ENCODE measurements at places on chromosomes 1 and 21.

- DNase-seq: no peak
Observed at GRCh38 chr1:26910343-26911160, 3.2 kb downstream of the NR0B2 start.

DNA sequence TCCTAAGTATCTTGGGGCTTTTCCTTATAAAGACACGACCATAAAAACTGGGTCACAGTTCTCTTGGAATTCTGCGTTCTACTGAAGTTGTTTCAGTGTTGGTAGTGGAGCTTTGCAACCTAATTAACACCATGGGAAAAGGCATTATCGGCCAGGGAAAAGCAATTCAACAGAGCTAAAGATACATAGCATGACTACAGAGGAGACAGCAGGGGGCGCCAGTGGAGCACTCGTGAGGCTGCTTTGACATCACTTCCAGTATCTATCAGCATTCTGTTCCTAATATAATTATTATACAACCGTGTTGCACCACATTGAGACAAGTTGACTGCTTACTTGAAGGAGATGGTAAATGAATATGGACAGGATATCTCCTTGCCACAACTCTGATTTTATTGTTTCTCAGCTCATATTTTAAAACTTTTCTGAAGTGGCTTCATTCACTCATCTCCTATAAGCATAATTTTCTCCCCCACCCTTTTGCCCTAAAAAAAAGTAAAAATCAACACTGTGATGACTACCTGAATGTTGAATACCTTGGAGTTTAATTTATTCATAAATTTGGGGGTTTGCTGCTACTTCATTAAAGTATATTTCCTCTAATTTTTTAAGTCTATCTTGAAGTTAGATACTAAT lies 39.4 kb downstream of the ZP4 start:
- DNase-seq: peak; percentile 37

- DNase-seq: no peak
Observed at GRCh38 chr1:200058341-200058740, 30.8 kb downstream of the NR5A2 start.

DNA sequence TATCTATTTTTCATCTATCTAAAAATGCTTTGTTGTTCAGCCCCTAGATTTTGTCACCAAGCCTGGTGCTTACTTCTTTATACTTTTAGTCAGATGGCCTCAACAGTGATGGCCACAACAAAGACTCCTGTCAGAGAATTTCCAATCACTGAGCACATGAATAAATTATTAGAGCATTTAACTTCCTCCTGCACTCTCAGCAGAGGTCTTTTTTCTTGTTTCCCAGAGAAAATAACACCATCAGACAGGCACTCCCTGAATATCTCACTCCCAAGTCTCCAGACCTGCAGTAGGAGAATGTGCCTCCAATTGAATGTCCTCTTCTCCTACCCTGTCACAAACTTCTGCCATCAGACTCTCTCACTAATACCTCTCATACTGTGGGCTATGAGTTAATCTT lies 616.0 kb upstream of the NR5A2 start:
- DNase-seq: no peak

DNA sequence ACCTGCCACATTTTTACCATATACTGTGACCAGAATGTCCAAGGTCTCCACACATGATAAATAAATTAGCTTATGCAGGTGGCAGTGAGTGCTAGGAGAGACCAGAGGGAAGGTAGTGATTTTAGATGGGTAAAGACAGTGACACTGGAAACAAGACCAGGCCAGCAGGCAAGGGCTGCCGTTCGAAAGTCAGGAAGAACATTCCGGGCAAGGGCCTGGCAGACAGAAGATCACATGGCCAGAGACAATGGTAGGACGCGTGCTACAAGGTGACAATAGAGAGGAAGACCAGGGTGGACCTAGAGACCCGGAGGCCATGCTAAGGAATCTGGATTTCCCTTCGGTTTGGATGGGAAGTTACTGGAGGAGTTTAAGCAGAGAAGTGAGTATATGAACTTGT lies 9.7 kb downstream of the PGBD5 start:
- no peak for DNase-seq

DNA sequence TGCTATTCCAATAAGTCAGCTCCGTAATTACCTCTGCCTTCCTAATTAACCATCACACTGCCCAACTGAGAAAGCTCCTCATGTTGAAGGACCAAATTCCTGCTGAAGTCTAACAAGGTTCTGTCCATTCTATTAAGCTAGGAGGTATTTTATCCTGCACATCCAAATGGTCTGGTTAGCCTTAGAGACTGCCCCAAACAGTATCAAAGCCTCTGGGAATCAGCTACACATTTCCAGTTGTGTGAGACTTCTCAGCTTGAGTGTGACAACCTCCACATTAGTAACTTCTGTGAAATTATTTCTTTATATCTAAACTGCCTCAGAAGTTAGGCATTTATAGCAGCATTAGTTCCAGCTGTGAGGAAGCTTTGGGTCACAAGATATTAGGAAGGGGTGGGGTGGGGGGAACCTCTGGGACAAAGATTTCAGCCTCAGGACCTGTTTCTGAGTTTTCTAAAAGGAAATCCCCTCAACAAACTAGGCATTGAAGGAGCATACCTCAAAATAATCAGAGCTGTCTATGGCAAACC lies 150.5 kb upstream of the DUSP10 start:
- peak; percentile 20 for DNase-seq

GRCh38 chr1:201515062-201515750 lies 8.3 kb upstream of the CSRP1 start:
- no peak for DNase-seq

- no peak for DNase-seq
Observed at GRCh38 chr21:42837421-42838211, 41.7 kb downstream of the WDR4 start.

- DNase-seq: no peak
Observed at GRCh38 chr1:41482001-41482765, 2.3 kb downstream of the EDN2 start.

DNA sequence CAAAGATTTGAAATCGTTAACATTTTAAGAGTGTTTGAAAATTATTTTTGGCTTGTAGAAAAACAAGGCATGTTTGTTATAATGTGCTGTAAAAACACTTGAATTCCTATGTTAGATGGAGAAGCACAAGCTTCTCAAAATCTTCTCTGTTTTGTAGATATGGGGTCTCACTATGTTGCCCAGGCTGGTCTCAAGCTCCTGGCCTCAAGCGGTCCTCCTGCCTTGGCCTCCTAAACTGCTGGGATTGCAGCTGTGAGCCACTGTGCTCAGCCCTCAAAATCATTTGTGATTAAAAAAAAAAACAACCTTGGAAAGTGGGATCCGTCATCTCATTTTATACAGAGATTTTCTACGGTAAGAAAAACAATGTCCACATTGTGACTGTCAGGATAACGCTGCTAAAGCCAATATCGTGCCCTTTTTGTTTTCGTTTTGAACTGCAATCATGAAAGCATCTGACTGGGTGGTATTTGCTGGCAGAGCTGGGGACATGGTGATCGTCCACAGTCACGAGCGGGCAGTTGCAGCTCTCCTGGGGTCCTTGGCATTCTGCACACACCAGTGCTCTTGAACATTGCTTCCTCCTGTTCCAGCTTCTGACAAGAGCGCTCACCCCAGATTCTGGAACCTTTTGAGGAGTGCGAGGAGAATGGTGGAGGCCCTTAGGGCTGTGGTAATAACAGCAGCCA lies 112.5 kb downstream of the PGBD5 start:
- DNase-seq: peak; percentile 52

DNA sequence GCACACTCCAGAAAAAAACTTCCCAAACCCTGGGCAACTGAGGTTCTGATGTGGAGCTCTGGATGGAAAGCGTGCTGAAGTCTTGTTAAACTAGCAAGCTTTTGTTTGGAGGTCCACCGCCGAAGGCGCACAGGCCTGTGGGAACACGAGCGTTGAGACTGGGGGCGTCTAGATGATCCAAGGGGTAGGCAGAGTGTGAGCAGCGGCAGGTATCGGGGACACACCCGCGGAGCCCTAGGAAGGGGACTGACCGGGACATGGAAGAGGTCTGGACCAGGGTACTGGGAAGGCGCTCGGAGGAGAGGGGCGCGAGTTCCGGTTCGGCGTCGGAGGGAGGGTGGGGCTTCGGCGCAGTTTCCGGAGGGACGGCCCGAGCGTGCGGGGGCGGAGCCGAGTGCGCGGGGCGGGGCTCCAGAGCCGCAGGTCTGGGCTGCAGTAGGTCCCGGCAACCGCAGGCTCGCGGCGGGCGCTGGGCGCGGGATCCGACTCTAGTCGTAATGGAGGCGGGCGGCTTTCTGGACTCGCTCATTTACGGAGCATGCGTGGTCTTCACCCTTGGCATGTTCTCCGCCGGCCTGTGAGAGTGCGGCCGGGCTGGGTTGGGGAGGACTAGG lies at the start of gene SLC50A1:
TSS of gene SLC50A1 (plus strand) at position 438 of the 614 bp plus-strand sequence. CDS start at position 498, 60 bp downstream.
- peak; percentile 82 for DNase-seq

DNA sequence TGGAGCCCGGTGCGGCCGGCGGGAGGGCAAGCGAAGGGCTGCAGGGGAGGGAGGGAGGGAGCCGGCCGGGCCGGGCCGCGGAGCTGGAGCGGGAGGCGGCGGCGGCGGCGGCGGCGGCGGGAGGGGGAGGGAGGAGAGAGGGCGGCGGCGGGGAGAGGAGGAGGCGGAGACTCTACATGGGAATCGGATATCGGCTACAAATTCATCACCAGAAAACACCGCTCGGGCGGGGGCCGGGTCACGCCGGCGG lies at the start of gene AKT3:
TSS of gene AKT3 (minus strand) at position 42 of the 250 bp plus-strand sequence. CDS start 7,073 bp downstream, outside the sequence.
- no peak for DNase-seq

GRCh38 chr21:36792505-36792967 lies 93.6 kb downstream of the SIM2 start:
- DNase-seq: no peak

DNA sequence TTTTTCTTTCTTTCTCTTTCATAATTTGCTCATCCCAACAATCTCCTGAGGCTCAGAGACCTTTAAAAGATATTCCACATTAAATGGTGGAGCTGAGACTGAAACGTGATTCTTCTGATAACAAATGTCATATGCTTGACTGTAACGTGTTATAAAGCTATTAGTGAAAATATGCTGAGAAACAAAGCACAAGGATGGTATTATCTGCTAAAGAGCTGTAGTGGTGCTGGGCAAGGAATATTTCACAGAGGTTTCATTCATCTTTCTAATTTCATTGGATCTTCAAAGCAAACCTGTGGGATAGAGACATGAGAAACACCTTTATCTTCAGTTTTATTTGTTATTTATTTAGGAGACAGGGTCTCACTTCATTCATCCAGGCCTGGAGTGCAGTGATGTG lies 98.1 kb upstream of the WLS start:
- peak; percentile 56 for DNase-seq

DNA sequence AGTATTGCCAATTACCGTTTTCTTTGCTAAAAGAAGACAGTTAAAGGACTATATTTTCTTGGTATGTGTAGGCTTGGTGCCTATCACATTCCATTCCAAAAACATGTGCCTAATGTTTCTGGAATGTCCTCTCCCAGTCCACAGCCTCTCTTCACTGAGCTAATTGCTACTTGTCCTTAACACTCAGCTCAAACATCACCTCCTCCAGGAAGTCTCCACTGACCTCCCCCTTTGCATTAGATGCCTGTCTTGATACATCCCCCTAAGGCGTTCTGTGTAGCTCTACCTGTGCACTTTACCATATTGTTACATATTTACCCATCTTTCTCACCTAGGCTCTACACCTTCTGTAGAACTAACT lies 195.6 kb upstream of the CAMK1G start:
- DNase-seq: no peak

DNA sequence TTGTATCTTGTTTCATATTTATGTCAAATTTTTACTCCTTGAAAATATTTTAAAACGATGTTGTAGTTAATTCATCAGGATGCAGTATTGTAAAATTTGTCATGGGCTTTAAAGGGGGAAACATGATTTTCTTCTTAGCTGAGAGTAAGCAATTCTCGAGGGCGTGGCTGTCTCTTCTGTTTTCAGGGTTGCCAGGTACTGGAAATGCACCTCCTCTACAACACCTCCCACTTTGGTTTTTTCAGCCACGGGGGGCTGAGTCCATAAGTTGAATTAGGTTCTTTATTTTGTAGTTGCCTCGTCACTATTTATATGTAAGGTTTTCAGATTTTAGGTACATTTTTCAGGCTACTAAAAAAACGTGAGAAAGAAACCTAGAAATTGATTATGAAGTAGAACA lies 64.0 kb downstream of the PRDM2 start:
- DNase-seq: no peak

GRCh38 chr1:199778324-199778955 lies 249.1 kb upstream of the NR5A2 start:
- no peak for DNase-seq

DNA sequence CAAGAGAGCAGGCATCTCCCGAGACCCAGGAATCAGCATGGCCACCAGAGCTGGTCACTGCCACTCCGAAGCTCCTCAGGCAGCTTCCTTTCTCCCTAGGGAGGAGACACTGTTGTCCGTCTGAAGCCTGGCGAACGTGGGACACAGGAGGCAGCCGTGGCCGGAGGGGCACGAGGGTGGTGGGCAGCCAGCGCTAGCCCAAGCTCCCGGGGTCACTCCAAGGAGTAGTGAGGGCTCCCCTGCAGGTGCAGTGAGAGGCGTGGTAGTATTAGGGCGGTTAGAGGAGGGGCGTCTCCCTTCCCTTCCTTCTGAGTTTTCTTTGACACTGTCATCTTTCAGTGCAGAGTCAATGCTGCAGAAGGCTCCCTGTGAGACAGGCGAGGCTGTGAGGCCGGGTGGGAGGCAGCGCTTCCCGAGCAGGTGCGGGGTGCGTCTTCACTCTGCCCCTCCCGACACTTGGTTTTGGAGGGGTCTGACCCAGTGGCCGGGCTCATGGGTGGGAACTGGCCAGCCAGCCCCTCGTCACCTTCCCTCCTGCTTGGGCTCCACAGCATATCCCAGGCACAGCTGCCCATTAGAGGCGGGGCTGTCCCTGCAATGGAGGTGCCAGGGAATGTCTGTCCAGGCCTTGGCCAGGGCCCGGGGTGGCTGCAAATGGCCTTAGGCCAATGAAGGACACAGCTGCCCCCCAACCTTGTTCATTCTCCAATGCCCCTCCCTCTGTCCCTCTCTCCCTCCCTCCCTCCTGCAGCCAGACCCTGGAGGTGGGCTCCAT lies 171.6 kb upstream of the ARHGEF16 start:
- DNase-seq: no peak

DNA sequence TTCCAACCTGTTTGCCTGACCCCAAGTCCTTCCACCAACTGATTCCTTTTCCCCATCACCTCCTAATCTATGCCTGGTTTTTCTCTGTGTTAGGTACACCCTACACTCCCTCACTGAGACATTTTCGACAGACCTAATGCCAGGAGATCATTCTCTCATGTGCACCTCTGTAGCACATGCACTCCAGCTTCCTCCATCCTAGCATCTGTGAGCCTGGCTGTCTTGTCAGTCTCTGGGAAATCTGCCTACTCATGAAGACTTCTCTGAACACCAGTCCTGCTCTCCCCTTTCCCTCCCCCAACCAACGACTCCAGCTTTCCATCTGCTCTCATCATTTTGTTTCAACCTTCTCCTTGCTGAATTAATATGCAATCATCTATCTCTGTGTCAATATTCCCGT lies 987 bp downstream of the MED8 start:
- no peak for DNase-seq

GRCh38 chr1:101029184-101029583 lies 3.6 kb upstream of the DPH5 start:
- DNase-seq: no peak

Measured in foreskin melanocyte (primary cell).